ENCODE measurements at places on chromosomes 12 and 14.

GRCh38 chr12:68750506-68750905 lies 4.5 kb downstream of the SLC35E3 start:
- no peak for DNase-seq

DNA sequence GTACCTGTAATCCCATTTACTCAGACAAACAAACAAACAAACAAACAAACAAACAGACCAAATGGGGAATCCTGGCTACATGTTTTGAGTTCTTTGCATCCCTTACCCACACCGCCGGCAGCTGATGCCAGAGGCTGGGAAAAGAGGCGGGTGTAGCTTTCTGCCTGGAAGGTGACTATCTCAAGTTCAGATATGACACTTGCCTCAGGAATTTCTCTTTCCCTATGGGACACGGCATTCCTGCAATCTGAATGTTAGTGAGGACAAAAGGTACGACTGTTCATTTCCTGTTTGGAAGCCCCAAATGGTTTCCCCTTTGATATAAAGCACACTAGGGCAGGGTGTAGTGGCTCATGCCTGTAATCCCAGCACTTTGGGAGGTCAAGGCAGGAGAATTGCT lies 2.9 kb downstream of the MYL2 start:
- no peak for DNase-seq

- no peak for DNase-seq
These were observed 747 bp downstream of the HSPB8 start for GRCh38 chr12:119179335-119180021.

- DNase-seq, result no peak
These were observed 260.3 kb downstream of the VRK1 start for GRCh38 chr14:97057238-97058073.

DNA sequence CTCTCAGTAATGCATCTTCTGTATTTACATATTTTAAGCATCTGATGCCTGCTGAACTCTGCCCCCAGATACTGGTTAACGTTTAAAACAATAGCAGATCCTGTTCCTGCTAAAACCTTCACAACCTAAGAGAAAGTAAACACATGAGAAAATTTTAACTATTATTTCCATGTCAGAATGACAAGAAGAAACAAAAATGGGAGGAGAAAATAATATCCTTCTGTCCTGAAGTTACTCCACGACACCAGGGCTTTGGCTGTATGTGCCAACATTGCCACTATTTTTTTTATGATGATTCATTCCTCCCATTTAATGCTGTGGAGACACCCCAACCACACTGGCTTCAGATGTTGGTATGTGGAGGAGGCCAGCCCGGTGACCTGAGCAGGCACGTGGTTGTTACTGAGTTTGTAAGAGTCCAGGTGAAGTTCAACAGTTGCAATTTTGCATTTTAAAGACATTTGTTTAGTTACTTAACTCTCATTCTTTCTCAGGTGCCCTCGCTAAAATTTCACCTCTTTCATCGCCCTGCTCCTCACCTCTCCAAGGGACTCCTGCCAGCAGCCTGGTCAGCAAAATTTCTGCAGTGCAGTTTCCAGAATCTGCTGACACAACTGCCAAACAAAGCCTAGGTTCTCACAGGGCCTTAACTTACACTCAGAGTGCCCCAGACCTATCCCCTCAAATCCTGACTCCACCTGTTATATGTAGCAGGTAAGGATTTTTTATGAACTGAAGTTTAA lies 65.5 kb upstream of the SLCO1C1 start:
- no peak for DNase-seq

GRCh38 chr14:100708425-100709288 lies 18.0 kb upstream of the DLK1 start:
- DNase-seq, result no peak

DNA sequence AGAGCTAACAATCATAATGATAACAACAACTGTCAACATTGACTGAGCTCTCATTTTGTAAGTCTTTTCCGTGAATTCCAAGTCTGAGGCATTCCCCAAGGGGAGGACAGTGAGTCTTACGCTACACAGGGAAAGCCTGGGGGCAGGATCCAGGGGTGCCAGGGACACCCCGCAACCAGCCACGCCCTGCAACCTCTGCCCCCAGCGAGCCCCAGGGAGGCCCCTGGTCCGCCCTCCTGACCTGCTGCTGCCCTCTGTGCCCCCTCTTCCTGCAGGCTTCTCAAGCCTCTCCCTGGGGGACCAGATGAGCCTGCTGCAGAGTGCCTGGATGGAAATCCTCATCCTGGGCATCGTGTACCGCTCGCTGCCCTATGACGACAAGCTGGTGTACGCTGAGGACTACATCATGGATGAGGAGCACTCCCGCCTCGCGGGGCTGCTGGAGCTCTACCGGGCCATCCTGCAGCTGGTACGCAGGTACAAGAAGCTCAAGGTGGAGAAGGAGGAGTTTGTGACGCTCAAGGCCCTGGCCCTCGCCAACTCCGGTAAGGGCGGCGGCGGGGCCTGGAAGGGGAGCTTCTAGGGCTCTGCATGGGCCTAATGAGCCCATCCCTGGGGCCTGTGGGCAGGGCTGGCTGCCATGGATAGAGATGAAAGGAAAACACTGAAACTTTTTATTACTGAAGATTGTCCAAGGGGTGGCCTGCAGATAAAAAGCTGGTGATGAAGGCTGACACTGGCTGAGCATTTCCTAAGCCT lies 115.4 kb downstream of the ESRRB start:
- no peak for DNase-seq

DNA sequence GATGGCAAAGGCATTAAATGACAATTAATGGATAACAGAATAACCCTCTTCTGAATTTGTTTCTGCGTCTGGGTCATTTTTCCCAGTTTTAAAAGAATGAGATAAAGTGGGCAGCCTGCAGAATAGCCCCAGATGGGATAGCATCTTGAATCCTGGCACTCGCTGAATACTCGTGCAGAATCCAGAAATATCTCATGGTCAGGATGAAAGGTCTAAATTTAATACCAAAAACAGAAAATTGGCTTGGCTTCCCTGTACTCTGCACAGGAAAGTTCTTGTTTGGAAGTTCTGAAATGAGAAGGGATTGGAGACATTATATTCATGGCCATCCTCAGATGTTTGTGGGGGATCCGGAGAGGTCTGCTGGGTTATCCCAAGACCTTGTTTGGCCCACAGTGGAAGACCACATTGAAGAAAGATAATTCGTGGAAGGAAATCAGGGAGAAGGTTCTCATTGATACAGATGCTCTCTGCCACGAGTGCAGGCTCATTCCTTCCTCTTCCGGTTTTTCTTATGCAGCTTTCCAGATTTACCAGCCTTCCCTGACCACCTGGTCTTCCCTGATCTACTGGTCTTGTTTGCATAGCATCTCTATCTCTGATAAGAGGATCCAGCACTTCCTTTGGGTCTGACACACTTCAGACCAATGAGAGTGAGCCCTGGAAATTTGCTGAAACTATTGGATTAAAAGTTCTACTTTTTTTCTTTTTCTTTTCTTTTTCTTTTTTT lies 6.0 kb upstream of the IFT81 start:
- no peak for DNase-seq

DNA sequence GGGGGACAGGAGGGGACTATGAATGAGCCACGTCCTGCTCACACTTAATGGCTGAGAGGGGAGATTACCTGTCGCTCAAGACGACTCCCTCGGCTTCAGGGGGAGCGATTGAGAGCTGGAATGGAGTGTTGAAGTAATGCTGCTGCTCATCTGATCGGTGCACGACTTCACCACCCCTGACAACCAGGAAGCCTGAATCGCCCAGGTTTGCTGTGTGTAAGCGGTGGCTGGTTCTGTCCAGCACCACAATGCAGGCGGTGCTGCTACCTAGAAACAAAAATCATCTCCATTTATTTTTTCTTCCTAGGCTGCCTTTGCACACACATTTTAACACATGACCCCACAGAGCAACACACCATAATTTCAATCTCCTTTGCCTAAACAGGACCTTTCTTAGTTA lies 37.3 kb downstream of the PPTC7 start:
- no peak for DNase-seq

GRCh38 chr14:94001501-94002396 lies 4.6 kb downstream of the CCDC197 start:
- DNase-seq, result peak; percentile 56
